ENCODE measurements at places on chromosomes 3 and 15. TPM values are rescaled to one million over a fixed set of nuclear protein-coding genes. Genes with fewer than 3 reads are reported as not detected.

- DNase-seq: no peak
- H3K27me3 ChIP-seq: no peaks in the 10 kb centered on the region
- H3K4me1 ChIP-seq: no peaks in the 10 kb centered on the region
- no peak overlapping the region for H3K27ac ChIP-seq
Observed at GRCh38 chr3:154584041-154584440, 154.1 kb upstream of the GPR149 start.

The ALS2CL gene
- total RNA-seq: 29.8 TPM

The NPAP1 gene
- not detected for total RNA-seq

The ACKR4 gene
- not detected for total RNA-seq

DNA sequence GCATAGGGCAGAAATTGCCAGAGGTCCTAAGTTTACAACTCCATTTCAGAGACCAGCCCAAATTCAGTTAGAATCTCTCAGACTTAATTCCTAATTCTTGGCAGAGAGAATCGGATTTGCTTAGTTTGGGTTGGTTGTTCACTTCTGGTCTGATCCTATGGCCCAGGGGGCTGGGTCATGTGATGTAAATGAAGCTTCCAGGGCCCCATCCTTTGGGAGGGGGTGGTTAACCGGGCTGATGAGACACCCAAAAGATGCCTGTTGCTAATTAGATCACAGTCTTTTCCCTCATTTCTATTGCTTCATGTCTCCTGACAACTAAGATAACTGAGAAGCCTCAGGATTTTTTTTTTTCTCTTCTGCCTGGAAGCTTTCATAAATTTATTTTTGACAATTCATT lies 11.1 kb upstream of the ZNF620 start:
- DNase-seq: no peak
- no peaks in the 10 kb centered on the region for H3K4me1 ChIP-seq
- no peak overlapping the region for H3K27ac ChIP-seq

GRCh38 chr3:50630877-50631276 lies 13.9 kb downstream of the MAPKAPK3 start:
- no peaks in the 10 kb centered on the region for H3K27me3 ChIP-seq
- DNase-seq: no peak
- H3K4me3 ChIP-seq: no peak overlapping the region
- no peak overlapping the region for H3K27ac ChIP-seq
- peaks cover 5% of the 10 kb centered on the region for H3K36me3 ChIP-seq

DNA sequence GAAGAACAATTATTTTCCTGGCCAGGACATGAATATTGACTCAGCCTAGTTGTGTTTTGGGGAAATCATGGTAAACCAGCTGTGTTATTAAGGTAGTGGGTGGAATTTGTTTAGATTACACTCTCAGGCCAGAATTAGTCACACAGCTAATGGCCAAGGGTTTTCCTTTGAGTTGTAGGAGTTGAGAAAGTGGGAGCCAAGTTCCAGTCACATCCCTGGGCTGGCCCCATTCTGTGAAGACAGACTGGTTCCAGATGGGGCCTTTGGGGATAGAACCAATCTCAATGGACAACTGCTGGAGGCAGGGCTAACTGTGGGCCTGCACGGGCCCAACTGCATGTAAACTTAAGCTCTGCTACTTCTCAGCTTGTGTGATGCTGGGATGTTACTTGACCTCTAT lies 1.4 kb upstream of the RASL12 start:
- peaks cover 10% of the 10 kb centered on the region for H3K27me3 ChIP-seq
- H3K4me1 ChIP-seq: no peaks in the 10 kb centered on the region
- no peak overlapping the region for H3K27ac ChIP-seq

GRCh38 chr3:158532099-158532734 lies 38.8 kb upstream of the MLF1 start:
- no peak overlapping the region for H3K27ac ChIP-seq
- H3K27me3 ChIP-seq: no peaks in the 10 kb centered on the region
- peak; percentile 6 for DNase-seq
- H3K4me1 ChIP-seq: no peaks in the 10 kb centered on the region

The SERINC4 gene
- total RNA-seq: 0.25 TPM

- peaks cover 91% of the 10 kb centered on the region for H3K4me1 ChIP-seq
- H3K4me3 ChIP-seq: no peak overlapping the region
- DNase-seq: peak; percentile 30
- no peaks in the 10 kb centered on the region for H3K36me3 ChIP-seq
- peak overlapping the region; percentile 35 for H3K27ac ChIP-seq
- H3K27me3 ChIP-seq: no peaks in the 10 kb centered on the region
Observed at GRCh38 chr3:46953234-46954010, 23.1 kb downstream of the CCDC12 start.

The ACSBG1 gene
- not detected for total RNA-seq

The FGF12 gene
- total RNA-seq: not detected

- H3K36me3 ChIP-seq: no peaks in the 10 kb centered on the region
- peaks cover 12% of the 10 kb centered on the region for H3K4me1 ChIP-seq
- no peak for DNase-seq
- H3K27ac ChIP-seq: no peak overlapping the region
- H3K27me3 ChIP-seq: no peaks in the 10 kb centered on the region
Observed at GRCh38 chr15:78130466-78131294, 565 bp downstream of the CIB2 start.

GRCh38 chr15:58423831-58424608 lies 7.8 kb upstream of the LIPC start:
- no peak for DNase-seq
- H3K27ac ChIP-seq: no peak overlapping the region
- no peak overlapping the region for H3K4me3 ChIP-seq
- H3K36me3 ChIP-seq: no peaks in the 10 kb centered on the region

The MED12L gene
- 0.35 TPM for total RNA-seq

DNA sequence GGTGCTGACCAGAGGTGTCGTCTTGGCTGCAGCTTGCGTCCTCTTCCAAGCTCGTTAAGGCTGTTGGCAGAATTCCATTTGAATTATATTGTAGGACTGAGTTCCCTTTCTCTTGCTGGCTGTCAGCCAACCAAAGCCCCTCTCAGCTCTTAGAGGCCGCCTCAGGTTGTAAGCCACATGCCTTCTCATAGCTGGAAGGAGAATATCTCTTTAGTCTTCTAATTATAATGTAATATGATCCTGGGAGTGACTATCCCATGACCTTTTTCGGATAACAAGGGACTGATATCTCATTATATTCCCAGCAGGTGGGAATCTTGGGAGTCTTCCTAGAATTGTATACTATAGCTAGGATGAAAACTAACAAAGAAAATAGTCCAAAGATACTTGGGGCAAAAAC lies 4.8 kb downstream of the SCG5 start:
- H3K27me3 ChIP-seq: no peaks in the 10 kb centered on the region
- no peaks in the 10 kb centered on the region for H3K4me1 ChIP-seq
- H3K36me3 ChIP-seq: no peaks in the 10 kb centered on the region

DNA sequence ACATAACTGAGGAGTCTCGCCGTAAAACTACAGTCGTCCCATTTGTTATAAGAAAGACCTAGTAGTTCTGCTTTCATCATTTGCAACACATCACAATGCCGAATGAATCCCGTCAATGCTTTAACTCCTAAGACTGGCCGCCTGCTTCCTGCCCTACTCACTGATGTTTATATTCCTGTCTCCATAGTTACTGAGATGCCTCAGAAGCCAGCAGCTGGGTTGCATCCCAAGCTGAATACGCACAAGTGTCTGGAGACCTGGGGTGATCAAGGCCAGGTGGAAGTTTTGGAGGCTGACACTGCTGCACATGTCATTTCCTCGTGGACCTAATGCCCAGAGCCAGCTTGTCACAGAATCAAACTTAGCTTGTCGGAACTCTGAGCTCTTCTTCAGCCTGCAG lies 95.2 kb upstream of the UBE2E1 start:
- H3K27me3 ChIP-seq: no peaks in the 10 kb centered on the region
- no peaks in the 10 kb centered on the region for H3K36me3 ChIP-seq
- no peak for DNase-seq

The GRM7 gene
- not detected for total RNA-seq

DNA sequence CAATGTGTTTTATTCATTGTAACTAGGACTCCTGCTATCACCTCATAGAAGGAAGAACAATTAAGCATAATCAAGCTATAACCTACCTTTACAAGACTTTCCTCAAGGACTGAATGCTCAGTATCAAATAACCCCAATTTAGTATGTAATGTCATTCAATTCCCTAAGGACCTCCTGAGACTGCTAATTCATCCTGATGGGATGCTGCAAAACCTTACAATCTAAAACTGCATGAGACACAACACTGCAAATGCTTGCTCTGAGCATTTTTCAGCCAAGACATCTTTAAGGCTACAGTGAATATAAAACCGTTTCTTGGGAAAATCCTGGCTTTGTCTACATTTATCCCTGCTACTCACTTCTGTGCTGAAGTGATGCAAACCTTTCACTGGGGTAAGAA lies 69.9 kb downstream of the RYK start:
- peaks cover under 1% of the 10 kb centered on the region for H3K36me3 ChIP-seq
- no peaks in the 10 kb centered on the region for H3K27me3 ChIP-seq
- H3K27ac ChIP-seq: no peak overlapping the region
- no peaks in the 10 kb centered on the region for H3K4me1 ChIP-seq
- DNase-seq: no peak

- peak; percentile 37 for DNase-seq
- H3K27ac ChIP-seq: peak overlapping the region; percentile 98
- peak overlapping the region; percentile 45 for H3K4me3 ChIP-seq
Observed at GRCh38 chr3:179324270-179324754, 1.5 kb downstream of the ZNF639 start.

GRCh38 chr15:65404186-65404872 lies 18.4 kb downstream of the IGDCC4 start:
- H3K4me1 ChIP-seq: no peaks in the 10 kb centered on the region
- H3K36me3 ChIP-seq: no peaks in the 10 kb centered on the region
- DNase-seq: no peak
- H3K4me3 ChIP-seq: no peak overlapping the region

The IL5RA gene
- total RNA-seq: 0.12 TPM

GRCh38 chr3:73563896-73564582 lies 60.7 kb downstream of the PDZRN3 start:
- H3K4me1 ChIP-seq: no peaks in the 10 kb centered on the region
- H3K36me3 ChIP-seq: no peaks in the 10 kb centered on the region
- H3K4me3 ChIP-seq: no peak overlapping the region
- no peak for DNase-seq

The CCDC80 gene
- total RNA-seq: not detected

- H3K4me3 ChIP-seq: peak overlapping the region; percentile 79
- peak overlapping the region; percentile 73 for H3K27ac ChIP-seq
- no peaks in the 10 kb centered on the region for H3K27me3 ChIP-seq
Observed at GRCh38 chr15:74540161-74540760, 759 bp upstream of the ARID3B start.

- H3K27me3 ChIP-seq: no peaks in the 10 kb centered on the region
- no peak overlapping the region for H3K4me3 ChIP-seq
- DNase-seq: no peak
- no peak overlapping the region for H3K27ac ChIP-seq
Observed at GRCh38 chr3:113225286-113225685, 13.9 kb downstream of the BOC start.

- DNase-seq: no peak
- H3K4me3 ChIP-seq: no peak overlapping the region
- H3K27ac ChIP-seq: no peak overlapping the region
- no peaks in the 10 kb centered on the region for H3K27me3 ChIP-seq
Observed at GRCh38 chr15:77866596-77867125, 210.8 kb downstream of the TBC1D2B start.

DNA sequence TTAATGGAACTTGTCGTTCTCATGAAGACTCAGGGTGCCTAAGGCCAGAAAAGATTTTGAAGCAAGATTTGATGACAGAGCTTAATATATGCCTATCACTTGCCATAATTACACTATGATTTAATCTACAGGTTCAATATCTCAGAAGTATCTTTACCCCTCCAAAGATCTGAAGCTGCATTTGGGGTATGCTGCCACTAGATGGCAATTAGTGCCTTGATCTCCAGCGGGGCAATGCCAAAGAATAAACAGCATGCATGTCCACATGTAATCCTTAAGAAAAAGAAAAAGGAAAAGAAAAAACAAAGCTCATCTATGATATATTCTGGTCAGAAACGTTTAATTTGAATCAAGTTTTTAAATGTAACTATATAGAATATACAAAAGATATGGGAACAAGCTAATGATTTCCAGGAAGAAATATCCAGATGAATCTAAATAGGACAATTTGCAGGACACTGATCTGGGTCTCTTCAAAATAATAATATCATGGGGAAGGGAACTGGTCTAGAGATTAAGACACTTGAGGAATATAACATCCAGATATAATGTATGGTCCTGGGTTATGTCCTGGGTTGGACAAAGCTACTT lies 55.0 kb upstream of the SOX14 start:
- no peaks in the 10 kb centered on the region for H3K36me3 ChIP-seq
- no peak overlapping the region for H3K27ac ChIP-seq
- no peaks in the 10 kb centered on the region for H3K27me3 ChIP-seq
- no peaks in the 10 kb centered on the region for H3K4me1 ChIP-seq

The KLHL25 gene
- 10.3 TPM for total RNA-seq

DNA sequence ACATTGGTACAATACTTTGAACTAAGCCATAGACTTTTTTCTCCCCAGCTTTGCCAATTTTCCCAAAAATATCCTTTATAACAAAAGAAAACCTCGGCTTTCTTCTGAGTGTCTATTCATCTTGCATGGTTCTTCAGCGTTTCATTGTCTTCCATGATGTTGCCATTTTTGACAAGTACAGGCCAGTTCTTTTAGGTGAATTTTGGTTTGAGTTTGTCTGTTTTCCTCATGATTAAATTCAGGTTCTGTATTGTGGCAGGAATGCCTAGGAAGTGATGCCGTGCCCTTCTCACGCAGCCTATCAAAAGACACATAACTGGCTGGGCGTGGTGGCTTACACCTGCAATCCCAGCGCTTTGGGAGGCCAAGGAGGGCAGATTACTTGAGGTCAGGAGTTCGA lies 7.6 kb upstream of the CSPG4 start:
- H3K27me3 ChIP-seq: no peaks in the 10 kb centered on the region
- no peak overlapping the region for H3K27ac ChIP-seq
- no peaks in the 10 kb centered on the region for H3K36me3 ChIP-seq

- no peak overlapping the region for H3K27ac ChIP-seq
- no peak for DNase-seq
Observed at GRCh38 chr15:85419161-85419560, 38.8 kb downstream of the AKAP13 start.

The GPR160 gene
- total RNA-seq: 14.9 TPM

Measured in CD4-positive, alpha-beta memory T cell (primary cell).